Breast epithelium (tissue), 4 donors: ENCODE measurements at places on chromosomes 7 and 10.

DNA sequence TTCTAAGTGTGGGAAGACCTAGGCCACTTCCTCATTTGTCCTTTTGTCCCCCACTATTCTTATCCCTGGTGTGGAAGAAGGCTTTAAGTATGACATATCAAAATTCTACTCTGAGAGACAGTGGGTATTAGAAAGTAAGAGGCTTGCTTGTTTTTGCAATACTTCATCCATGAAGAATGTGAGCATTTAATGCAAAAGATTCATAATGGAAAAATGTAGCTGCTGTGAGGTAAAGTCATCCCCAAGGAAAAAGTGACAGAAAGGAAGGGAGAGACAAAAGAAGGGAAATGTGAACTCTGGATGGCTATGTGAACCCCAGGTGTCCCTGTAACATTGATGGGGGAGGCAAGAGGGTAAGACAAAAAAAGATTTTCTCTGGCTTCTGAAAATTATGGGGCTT, 607.5 kb downstream of the SORCS1 start:
- no peak overlapping the region for H3K4me3 ChIP-seq
- H3K27ac ChIP-seq: no peak overlapping the region
- H3K27me3 ChIP-seq: no peaks in the 10 kb centered on the region
- DNase-seq: no peak
- no peaks in the 10 kb centered on the region for H3K36me3 ChIP-seq

GRCh38 chr7:157832421-157832820, 495.6 kb downstream of the DNAJB6 start:
- H3K4me1 ChIP-seq: no peaks in the 10 kb centered on the region
- no peak for DNase-seq
- H3K27ac ChIP-seq: no peak overlapping the region
- no peaks in the 10 kb centered on the region for H3K36me3 ChIP-seq
- H3K4me3 ChIP-seq: no peak overlapping the region

DNA sequence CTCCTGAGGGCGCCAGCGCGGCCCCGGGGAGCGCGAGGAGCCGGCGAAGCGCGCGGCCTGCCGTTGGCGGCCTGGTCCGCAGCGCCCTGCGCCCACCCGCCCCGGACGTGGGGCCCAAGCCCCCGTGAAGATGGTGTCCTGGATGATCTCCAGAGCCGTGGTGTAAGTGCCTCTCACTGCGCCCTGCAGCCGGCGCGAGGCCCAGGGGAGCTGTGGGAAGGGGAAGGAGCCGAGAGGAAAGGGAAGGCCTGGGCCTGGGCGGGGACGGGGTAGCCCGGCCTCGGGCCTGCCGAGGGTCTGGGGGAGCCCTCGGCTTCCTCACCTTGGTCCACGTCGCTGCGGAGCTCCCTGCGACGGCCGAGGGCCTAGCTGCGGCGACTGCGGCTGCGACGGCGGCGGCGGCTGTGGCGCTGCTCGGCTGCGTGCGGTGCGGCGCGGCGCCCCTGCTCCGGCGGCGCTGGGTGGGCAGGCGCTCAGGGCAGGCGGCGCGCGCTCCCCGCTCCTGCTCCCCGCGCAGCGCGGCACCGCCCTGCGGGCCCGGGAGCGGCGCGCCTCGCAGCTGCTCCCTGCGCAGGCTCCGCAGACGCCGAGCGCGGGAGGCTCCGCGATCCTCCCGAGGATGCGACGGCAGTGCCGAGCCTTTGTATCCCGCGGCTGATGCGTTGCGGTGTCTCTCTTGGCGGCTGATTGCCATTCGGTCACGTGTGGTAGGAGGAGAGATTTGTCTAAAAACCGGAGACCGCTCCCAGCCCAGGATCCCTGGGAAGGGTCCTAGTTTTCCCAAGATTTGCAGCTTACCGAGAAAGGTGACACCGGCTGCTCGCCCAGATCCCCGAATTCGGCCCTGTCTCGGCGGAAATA, 445 bp downstream of the REEP3 start:
- no peaks in the 10 kb centered on the region for H3K27me3 ChIP-seq
- no peaks in the 10 kb centered on the region for H3K36me3 ChIP-seq
- H3K4me3 ChIP-seq: peak overlapping the region; percentile 83
- H3K4me1 ChIP-seq: peaks cover 9% of the 10 kb centered on the region
- DNase-seq: peak; percentile 52

- H3K36me3 ChIP-seq: no peaks in the 10 kb centered on the region
- no peaks in the 10 kb centered on the region for H3K27me3 ChIP-seq
- no peak overlapping the region for H3K4me3 ChIP-seq
- no peaks in the 10 kb centered on the region for H3K4me1 ChIP-seq
- DNase-seq: no peak
These were observed 22.6 kb downstream of the TCF7L2 start for GRCh38 chr10:112972606-112973005.

GRCh38 chr10:71396711-71397295, at the start of gene CDH23:
Gene CDH23, plus strand, starts transcription at chr10:71396920. Its CDS starts 42,912 bp downstream, at chr10:71439832.
- H3K36me3 ChIP-seq: no peaks in the 10 kb centered on the region
- H3K4me3 ChIP-seq: peak within 1 kb of the TSS; percentile 56
- no peaks in the 10 kb centered on the region for H3K27me3 ChIP-seq

DNA sequence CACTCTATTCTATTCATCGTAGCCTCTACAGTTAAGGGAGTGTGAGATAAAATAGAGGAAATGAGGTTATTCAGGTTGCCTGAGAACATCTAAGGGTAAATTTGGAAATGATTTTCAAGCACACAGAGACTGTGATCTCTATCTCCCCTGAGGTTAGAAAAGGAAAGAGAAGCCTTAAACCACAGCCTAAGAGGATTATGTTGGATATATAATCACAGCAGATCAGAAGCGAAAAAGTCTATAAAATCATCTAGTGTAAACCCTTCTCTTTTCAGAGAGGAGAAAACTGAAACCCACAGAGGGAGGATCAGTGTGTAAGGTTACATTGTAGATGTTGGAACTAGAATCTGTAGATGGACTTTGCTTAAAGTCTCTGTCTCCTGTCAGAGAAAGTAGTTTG, 90.6 kb upstream of the SEMA3E start:
- no peaks in the 10 kb centered on the region for H3K36me3 ChIP-seq
- H3K4me1 ChIP-seq: no peaks in the 10 kb centered on the region
- no peak for DNase-seq
- no peaks in the 10 kb centered on the region for H3K27me3 ChIP-seq
- no peak overlapping the region for H3K27ac ChIP-seq

- no peaks in the 10 kb centered on the region for H3K27me3 ChIP-seq
- no peak for DNase-seq
- H3K36me3 ChIP-seq: no peaks in the 10 kb centered on the region
- H3K4me1 ChIP-seq: no peaks in the 10 kb centered on the region
These were observed 73.0 kb downstream of the TFPI2 start for GRCh38 chr7:93817526-93817925.

GRCh38 chr10:9299966-9300365, 1245.5 kb downstream of the GATA3 start:
- no peaks in the 10 kb centered on the region for H3K36me3 ChIP-seq
- H3K27ac ChIP-seq: no peak overlapping the region
- no peaks in the 10 kb centered on the region for H3K27me3 ChIP-seq

DNA sequence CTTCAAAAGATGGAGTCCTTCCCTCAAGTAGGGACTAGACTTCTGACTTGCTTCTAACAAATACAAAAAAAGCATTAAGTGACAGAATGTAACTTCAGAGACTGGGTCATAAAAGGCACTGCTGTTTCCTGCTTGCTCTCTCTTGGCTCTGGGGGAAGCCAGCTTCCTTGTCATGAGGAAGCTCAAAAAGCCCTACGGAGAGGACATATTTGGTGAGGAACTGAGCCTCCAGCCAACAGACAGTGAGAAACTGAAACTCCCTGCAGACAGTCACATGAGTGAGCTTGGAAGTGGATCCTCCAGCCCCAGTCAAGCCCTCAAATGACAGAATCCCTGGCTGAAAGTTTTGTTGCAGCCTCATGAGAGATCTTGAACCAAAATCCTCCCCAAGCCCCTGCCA, 26.3 kb upstream of the SLC35G1 start:
- H3K4me1 ChIP-seq: no peaks in the 10 kb centered on the region
- no peaks in the 10 kb centered on the region for H3K36me3 ChIP-seq
- H3K4me3 ChIP-seq: no peak overlapping the region
- DNase-seq: no peak
- H3K27ac ChIP-seq: no peak overlapping the region

DNA sequence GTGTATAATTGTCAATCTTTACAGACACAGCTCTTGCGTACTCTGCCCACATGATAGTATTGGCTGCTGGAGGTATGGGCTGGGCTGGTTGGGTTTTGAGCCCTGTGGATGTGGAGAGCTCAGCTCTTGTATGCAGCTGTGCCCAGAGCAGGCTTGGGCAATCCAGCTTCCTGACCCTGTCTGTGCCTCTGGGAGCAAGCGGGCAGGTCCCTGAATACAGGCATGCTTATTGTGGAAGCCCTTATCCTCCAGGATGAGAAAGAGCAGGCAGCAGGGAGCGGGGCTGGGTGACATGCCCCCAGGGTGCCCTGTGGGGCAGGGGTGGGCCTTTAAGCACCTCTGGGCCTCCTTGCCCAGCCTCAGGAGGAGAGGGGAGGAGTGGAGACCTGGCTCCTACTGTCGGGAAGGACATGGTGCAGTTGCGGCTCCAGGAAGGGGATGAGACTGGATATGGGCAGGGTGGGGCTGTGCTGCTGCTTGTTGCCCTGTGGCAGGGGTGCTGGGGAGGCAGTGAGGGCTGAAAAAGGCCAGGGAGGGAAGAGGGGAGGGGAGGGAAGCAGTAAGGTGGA, 32.7 kb upstream of the SH2D4B start:
- H3K27me3 ChIP-seq: no peaks in the 10 kb centered on the region
- H3K27ac ChIP-seq: peak overlapping the region; percentile 92
- no peak for DNase-seq

DNA sequence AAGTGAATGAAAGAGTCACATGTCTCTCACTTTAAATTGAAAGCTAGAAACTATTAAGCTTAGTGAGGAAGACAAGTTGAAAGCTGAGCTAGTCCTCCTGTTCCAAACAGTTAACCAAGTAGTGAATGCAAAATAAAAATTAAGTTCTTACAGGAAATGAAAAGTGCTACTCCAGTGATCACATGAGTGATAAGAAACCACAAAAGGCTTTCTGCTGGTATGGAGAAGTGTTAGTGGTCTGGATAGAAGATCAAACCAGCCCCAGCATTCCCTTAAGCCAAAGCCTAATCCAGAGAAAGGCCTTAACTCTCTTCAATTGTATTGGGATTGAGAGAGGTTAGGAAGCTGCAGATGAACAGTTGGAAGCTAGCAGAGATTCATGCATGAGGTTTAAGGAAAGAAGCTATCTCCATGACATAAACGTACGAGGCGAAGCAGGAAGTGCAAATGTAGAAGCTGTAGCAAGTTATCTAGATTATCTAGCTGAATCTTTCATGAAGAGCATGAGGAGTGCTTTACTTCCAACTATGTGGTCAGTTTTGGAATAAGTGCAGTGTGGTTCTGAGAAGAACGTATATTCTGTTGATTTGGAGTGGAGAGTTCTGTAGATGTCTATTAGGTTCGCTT, 261.6 kb downstream of the MDFIC start:
- no peaks in the 10 kb centered on the region for H3K36me3 ChIP-seq
- no peak overlapping the region for H3K27ac ChIP-seq
- no peak for DNase-seq
- H3K27me3 ChIP-seq: no peaks in the 10 kb centered on the region
- no peak overlapping the region for H3K4me3 ChIP-seq

DNA sequence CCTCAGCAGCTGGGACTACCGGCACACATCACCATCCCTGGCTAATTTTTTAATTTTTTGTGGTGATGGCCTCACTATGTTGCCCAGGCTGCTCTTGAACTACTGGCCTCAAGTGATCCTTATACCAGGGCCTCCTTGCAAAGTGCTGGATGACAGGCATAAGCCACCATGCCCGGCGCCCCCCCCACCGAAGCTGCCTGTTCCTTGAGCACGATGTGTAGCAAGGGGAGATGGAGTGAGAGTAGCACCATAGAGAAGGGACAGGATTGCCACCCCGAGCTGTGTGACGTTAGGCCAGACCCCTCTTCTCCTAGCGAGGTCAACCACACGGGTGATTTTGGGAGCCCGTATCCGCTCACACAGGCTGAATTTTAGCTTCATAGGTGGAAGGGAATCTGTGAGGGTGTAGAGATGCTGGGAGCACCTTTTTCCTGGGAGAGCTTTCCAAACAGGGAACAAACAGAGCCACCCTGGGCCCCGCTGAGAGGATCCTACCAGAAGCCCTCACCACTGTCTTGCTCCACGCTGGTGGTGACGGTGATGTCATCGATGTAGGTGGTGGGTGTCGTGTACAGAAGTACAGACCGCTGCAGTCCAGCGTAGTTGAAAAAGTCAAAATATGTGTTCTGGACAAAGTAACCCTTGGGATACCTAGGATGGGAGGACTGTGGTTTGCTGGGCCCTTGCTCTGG, 3.0 kb downstream of the GUSB start:
- no peak overlapping the region for H3K27ac ChIP-seq
- H3K27me3 ChIP-seq: no peaks in the 10 kb centered on the region
- no peak overlapping the region for H3K4me3 ChIP-seq

- H3K27ac ChIP-seq: no peak overlapping the region
- DNase-seq: no peak
- no peaks in the 10 kb centered on the region for H3K4me1 ChIP-seq
- no peak overlapping the region for H3K4me3 ChIP-seq
- H3K27me3 ChIP-seq: no peaks in the 10 kb centered on the region
These were observed 116.5 kb downstream of the ATXN7L1 start for GRCh38 chr7:105759670-105760550.

GRCh38 chr7:31775556-31775955, 88.5 kb downstream of the PPP1R17 start:
- DNase-seq: no peak
- H3K27ac ChIP-seq: no peak overlapping the region
- no peaks in the 10 kb centered on the region for H3K27me3 ChIP-seq
- H3K36me3 ChIP-seq: no peaks in the 10 kb centered on the region

GRCh38 chr7:88204525-88205110, 15.2 kb downstream of the SRI start:
- peaks cover 7% of the 10 kb centered on the region for H3K36me3 ChIP-seq
- H3K27me3 ChIP-seq: no peaks in the 10 kb centered on the region
- no peak for DNase-seq
- no peak overlapping the region for H3K27ac ChIP-seq
- H3K4me3 ChIP-seq: no peak overlapping the region
- H3K4me1 ChIP-seq: no peaks in the 10 kb centered on the region

GRCh38 chr7:148746135-148746534, 47.4 kb downstream of the CUL1 start:
- H3K4me1 ChIP-seq: no peaks in the 10 kb centered on the region
- no peaks in the 10 kb centered on the region for H3K36me3 ChIP-seq
- DNase-seq: no peak

DNA sequence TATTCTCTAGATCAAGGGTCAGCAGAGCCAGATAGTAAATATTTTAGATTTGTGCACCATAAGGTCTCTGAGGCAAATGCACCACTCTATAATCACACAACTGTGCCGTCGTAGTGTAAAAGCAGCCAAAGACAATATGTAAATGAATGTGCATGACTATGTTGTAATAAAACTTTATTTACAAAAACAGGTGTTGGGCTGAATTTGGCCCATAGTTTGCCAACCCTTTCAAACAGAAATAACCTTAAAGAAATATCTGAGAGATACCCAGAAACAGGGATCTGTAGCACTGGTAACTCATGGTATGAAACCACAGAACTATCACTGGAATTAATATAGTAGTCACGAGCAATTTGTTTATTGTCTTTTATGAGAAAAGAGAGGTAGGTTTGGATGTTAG, 86.0 kb downstream of the ARID5B start:
- H3K4me3 ChIP-seq: no peak overlapping the region
- H3K27me3 ChIP-seq: no peaks in the 10 kb centered on the region
- no peaks in the 10 kb centered on the region for H3K36me3 ChIP-seq
- no peak for DNase-seq
- no peaks in the 10 kb centered on the region for H3K4me1 ChIP-seq
